Foreskin keratinocyte (primary cell): ENCODE measurements at places on chromosomes 6 and 20.
A peak's percentile ranks its signal among the peaks of the same experiment; 100 is the strongest.

- no peak for DNase-seq
Measured at GRCh38 chr6:124994648-124995047, 32.4 kb downstream of the RNF217 start.

DNA sequence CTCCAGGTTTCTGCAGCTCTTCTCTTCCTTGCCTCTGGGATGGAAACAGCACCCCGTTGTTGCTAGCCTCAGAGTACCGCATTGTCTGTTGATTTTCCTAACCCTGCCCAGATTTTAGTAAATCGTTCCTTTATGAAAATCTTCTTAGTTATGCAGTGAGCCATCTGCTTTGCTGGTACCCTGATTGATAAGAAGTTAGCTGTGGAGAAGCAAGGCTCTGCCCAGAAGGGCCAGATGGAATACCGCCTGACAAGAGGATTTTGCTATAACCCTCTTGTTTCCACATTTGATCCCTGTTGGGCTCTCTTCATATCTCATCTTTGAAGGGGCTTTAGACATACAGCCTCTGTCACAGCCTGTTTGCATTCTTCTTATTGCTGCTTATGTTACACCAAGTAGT lies 229.0 kb downstream of the CDKAL1 start:
- no peak for DNase-seq

- DNase-seq: peak; percentile 22
Measured at GRCh38 chr6:141719476-141719875, 413.2 kb upstream of the GJE1 start.

GRCh38 chr20:2449386-2449785 lies 21.2 kb downstream of the SNRPB start:
- DNase-seq: no peak

GRCh38 chr6:151285122-151285521 lies 45.4 kb downstream of the AKAP12 start:
- no peak for DNase-seq

DNA sequence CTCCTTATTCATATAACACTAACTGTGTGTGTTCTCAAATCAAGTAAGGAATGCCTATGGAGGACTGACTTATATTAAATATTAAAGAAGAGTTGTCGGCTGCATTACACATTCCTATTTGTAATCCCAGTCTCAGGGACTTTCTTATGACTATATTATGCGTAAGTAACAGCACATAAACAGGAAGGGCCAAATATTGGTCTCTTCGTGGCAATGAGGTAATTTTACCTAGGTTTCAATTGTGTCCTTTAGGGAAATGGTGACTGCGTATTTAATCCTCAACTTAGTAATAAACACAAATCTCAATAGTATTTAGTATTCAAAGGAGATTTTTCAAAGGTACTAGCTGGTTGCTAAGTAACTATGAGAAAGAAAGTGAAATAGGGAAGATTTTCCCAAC lies 22.8 kb upstream of the EPM2A start:
- no peak for DNase-seq
